ENCODE measurements at places on chromosomes 7 and 10.

DNA sequence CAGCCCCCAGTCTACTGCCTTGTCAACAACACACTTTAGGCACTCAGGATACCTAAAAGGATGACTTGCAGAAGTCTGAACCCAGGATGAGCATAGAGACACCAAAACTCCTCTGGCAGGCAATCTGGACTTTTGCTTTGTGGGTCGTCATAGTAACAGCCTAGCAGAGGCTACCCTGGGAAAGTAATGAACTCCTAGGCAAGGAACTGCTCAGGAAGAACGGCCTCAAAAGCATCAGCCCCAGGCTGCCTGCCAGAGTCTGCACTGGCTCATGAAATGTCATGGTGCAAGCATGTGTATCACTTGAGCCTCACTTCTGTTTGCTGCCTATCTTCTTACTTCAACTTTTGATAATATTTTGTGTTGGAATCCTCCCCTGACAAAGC lies 715.1 kb downstream of the GRID1 start:
- no peak for DNase-seq

DNA sequence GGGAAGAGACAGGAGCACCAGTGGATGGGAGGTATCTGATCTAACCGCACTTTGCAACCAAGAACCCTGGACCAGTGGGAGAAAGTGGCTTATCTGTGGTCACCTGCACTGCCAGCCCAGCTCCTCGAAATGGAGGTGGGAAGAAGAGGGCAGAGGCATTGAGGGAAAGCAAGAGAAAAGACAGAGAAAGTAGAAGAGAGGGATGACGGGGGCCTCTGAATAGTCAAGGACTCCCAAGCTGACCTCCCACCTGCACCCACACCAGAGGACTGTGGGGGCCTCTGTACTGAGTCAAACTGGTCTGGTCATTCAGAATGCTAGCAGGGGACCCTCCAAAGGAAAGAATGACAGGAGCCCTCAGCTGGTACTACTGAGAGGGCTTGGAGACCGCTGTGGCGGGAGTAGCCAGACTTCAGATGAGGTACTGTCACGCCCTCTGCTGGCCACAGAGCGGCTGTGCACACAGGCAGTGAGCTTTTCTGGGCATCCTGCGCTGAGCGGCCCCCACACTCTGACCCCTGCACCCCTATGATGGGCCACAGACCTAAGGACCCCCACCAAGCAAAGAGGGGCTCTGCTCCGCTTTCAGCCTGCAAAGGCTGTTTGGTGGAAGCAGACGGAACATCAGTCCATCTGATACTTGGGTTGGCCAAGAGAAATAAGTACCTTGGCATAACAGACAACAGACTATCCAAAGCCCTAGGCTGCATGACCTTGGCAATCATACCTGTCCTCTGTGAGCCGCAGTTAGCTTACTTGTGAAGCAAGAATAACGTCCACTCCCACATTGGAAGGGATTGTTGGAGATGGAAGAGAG lies 112.9 kb downstream of the COL13A1 start:
- DNase-seq, result peak; percentile 94

- peak; percentile 7 for DNase-seq
Observed at GRCh38 chr10:131021969-131022368, 289.6 kb downstream of the TCERG1L start.

DNA sequence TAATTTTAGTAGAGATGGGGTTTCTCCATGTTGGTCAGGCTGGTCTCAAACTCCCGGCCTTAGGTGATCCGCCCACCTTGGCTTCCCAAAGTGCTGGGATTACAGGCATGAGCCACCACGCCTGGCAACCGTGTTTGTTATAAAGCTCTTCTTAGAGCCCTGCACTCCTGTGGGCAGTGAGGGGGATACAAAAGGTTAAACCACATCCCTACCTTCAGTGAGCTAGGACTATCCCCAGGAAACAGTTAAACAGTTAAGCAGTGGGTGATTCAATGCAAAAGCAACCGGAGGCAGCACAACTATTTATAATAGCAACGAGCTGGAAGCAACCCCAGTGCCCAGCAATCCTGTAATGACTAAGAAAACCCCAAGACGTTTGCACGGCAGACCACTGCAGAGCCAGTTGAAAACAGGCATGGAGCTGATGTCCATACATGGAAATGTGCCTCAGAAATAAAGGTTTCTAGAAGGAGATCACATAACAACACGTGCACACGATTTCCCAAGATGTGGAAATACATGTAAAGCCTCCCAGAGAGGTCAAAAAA lies 107.2 kb upstream of the LYZL2 start:
- DNase-seq, result no peak

GRCh38 chr10:43866712-43867111 lies 218.0 kb upstream of the ZNF32 start:
- no peak for DNase-seq

DNA sequence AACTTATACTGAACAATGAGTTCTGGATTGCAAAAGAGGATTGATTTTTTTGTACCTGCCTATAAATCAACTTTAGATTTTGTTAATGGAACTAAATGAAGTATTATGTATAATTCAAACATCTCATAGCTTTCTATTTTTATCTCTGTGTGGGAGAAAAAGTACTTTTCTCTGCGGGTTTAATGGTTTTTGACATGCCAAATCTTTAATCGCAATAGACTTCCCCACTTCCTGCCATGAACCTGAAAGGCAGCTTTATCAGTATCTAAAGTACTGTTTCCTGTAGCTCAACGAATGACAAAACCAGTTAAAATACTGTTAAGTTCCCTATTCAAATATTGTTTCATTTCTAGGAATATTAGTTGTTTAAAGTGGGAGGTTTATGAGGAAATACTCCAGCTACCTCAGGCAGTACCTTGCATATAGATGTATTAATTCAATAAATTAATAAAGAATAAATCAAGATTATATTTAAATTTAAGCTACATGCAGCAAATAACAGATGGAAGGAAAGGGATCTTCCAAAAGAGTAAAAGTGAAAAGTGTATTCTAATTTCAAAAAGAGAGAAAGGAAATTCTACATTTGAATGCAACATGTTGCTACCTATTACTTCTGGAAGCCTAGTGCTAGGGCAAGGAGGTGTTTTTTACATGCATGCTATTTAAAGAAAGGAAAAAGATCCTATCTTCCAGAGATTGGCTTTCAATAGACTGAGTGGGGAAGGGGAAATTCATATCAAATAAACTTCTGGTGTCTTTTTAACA lies 75.9 kb downstream of the SVOPL start:
- DNase-seq, result no peak

DNA sequence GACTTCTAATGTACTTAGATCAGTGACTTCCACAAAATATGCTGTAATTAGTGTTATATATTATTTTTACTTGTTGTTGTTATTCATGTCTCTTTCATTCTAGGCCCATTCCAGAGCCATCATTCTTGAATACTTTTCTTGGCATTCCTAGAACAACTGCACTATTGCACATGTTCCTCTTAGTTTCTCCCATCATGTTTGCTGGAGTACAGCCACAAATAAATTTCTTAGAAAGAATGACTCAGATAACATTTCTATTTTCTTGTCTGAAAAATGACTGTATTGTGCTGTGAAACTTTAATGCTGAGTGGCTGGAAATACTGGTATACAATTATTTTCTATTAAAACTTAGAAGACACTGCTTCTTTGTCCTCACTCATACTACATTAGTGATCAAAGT lies 651.0 kb upstream of the STEAP1 start:
- DNase-seq, result no peak

GRCh38 chr7:911791-912480 lies 35.6 kb downstream of the GET4 start:
- no peak for DNase-seq

GRCh38 chr7:73726083-73726466 lies 6.6 kb upstream of the STX1A start:
- no peak for DNase-seq

- DNase-seq, result no peak
Observed at GRCh38 chr10:5813091-5813340, 218 bp downstream of the GDI2 start.

- DNase-seq, result peak; percentile 70
Observed at GRCh38 chr7:953547-954327, 743 bp downstream of the ADAP1 start.

- DNase-seq, result no peak
Observed at GRCh38 chr10:35448687-35449662, 112.7 kb downstream of the CCNY start.

DNA sequence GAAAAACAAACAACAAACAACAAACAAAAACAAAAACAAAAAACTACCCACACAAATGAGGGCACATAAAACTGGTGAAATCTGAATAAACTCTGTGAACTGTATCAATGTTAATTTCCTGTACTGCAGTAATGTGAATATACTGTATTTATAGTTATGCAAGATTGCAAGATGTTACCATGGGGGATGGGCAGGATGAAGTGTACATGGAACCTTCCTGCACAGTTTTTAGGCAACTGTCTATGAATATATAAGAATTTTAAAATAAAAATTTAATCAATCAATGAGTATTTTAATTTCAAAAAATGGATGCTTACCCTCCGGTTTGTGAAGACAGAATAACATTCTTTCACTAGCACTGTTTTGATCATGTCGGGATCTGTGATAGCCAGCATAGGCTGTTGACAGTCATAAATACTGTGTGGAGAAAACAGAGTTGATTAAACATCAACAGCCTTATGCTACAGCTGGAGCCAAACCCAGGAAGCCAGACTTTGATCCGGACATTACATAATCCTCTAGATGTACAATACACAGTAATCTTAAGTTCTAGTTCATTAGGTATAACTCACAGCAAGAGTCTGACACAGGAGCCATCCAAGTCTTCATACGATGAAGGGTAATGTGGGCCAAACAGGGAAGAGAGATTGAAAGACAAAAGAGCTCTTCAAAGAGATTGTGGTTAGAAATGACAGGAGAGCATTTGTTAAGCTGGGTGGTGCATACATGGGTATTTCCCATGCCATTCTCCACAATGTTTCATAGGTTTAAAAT lies 14.8 kb downstream of the CYP3A7 start:
- DNase-seq, result no peak

- DNase-seq, result no peak
Observed at GRCh38 chr10:63760708-63761047, 239.5 kb downstream of the REEP3 start.

GRCh38 chr10:99569253-99569939 lies 36.7 kb downstream of the NKX2-3 start:
- no peak for DNase-seq

GRCh38 chr7:94923412-94923811 lies 16.0 kb downstream of the PPP1R9A start:
- DNase-seq, result no peak

DNA sequence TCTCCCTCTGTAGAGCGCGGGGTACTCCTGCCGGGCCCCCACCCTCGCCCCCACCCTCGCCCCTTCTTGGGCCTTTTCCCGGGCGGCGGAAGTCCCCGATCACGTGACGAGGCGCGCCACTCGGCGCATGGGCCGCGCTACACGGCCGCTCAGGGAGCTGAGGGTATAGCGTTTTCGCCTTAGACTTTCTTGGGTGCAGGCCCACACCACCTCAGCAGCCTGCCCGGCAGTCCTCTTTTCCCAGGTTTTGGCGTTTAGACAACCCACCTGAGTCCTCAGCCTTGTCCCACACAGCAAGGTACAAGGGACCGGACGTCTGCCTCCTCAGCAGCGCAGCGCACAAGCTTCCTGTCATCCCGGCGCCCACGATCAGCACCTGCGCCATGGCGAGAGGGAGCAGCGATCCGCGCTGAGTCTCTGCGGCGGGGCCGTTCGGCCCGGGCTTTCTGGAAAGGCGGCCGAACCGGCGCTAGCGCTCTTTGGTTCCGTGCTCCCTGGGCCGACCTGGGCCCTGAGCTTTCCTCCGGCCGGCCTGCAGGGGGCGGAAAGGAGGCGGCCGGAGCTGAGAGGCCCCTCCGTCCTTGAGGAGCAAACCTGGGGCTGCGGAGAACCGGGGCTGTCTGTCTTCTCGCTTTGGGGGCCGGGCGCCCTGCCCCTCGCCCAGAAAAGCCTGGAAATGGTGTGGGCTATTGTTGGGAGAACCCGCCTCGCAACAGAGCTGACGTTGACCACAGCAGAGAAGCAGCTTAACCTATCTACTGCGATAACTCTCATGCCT lies at the start of gene RNLS:
RNLS (minus strand) TSS at position 513 of the 778 bp plus-strand sequence.
- peak; percentile 91 for DNase-seq

DNA sequence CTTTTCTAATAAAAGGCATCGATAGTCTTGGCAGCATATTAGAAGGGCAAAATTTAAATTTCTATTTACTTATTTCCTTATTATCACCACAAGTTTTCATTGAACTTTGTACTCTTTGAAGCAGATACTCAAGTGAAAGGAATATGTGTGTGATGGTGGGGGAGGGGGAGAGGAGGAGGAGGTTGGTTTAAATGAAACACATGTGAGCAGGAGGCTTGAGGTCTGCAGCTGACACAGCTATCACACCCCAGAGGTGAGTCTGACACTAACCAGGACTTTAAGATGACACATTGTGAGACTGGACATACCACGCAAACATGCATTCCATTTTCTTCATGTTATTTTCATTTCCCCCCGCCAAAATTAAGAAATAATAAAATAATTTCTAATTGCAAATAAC lies 63.3 kb downstream of the CTTNBP2 start:
- DNase-seq, result no peak

GRCh38 chr7:2993868-2994267 lies 49.8 kb downstream of the CARD11 start:
- peak; percentile 9 for DNase-seq

GRCh38 chr10:70518695-70519094 lies 40.1 kb downstream of the PALD1 start:
- no peak for DNase-seq

GRCh38 chr7:19090526-19090925 lies 26.9 kb downstream of the TWIST1 start:
- DNase-seq, result no peak
